CD4-positive, alpha-beta T cell treated with Interferon alpha-2 for 1 hour (primary cell): ENCODE measurements at places on chromosomes 16 and 17.

- no peak for DNase-seq
These were observed 58.2 kb upstream of the HS3ST4 start for GRCh38 chr16:25633549-25633948.

DNA sequence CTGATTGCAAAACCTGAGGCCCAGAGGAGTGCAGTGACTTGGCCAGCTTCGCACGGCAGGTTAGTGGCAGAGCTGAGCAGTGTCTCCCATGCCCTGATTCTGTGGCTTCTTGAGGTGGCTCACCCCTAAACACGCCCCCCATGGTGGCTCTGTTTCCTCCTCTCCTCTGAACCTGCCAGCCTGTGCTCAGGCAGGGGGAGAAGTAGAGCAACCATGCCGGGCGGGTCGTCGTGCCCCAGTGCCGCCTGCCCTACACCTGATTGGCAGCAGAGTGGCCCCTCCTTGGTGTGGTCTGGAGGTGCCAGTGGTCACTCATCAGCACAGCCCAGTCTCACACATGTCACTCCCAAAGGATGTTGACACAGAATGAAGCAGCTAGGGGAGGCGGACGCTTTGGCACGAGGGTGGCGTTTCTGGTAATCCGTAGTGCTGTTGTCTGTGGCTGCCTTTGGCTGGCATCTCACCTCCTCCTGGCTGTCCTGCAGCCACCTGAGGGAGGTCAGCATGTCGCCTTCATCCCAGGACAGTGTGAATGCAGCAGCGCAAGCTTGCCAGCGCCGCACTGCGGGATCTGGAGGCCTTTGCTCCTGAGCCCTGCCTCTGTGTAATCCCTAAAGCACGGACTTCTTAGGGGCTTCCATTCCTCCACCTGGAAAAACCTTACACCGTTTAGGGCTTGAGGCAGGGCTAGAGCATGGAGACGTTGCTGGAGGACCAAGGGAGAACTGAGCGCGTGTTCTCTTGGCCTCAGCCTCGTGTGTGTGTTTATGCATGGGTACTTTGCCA is 294.7 kb downstream of the SEC14L1 start:
- peak; percentile 53 for DNase-seq

DNA sequence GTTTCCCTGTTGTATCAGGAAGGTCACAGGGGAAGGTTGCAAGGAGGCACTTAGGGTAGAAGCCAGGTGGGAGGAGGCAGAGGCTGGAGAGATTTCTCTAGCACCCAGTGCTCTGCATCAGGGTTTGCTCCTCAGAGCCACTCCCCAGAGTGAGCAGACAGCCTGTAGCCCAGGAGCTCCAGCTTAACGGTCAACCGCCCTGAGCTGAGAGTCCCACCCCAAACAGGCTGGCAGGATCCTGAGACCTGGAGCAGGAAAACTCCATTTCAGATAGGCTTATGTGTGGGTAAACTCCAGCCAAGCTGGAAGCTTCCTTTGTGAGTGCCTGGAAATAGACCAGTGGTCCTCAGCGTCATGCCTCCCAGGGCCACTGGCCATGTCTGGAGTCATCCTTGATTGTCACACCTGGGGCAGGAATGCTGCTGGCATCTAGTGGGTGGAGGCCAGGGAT is 37.9 kb downstream of the MPRIP start:
- no peak for DNase-seq

DNA sequence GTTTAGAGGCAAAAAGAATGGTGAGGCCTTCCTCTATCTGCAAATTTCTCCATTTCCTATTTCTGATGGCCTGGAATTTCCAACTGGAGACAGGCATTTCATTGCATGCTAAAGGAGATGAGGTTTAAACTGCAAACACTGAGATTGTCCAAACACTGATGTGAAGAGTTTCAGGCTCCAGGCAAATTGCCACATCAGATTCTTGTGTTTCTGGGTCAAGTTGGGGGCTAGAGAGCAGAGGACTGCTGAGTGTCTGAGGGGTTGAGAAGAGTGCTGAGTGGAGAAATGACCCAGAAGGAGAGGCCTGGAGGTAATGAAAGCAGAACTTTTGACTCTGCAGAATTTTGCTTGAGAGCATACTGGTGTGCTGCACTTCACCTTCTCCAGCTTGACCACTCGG is 216.7 kb upstream of the MPHOSPH6 start:
- DNase-seq, result no peak

DNA sequence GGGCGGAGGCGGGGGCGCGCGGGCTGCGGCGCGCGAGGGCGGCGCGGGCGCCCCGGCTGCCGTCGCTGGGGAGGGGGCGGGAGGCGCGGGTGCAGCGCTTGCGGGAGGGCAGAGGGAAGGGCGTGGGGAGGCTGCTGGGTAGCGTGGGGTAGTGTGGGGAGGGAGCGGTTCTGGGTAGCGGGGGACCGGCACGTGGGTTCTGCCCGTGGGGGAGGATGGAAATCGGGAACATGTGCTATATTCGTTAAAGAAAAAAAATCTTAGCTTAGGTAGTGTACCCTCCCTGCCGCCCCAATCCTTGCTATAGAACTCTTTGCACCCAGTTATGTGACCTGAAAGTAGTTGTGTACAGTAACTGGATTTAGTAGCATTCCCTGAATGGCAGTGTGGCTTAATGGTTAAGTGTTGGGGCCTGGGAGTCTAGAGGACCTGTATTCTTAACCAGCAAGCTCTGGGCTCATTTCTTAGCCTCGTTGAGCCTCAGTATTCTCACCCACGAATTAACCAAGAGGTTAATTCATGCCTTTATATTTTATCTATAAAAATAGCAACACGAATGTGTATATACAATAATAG is 646 bp downstream of the RABEP1 start:
- DNase-seq, result no peak

DNA sequence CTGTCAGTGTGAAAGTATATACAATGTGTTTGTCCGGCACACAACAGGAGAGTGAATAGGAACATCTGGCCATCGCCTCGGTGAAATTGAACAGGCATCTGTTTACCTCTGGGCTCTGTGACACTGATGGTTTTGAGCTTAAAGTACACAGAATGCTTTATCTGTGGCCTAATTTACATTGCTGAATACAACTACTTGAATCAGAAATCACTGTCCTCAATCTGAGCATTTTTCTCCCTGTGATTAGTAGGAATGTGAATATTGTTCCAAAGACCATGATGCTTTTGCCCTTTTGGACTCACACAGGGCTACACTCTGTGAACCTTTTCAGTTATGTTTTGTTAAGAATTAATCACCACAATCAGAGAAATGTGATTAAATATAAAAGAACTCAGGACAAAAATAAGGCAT is 323.0 kb upstream of the TBX2 start:
- DNase-seq, result no peak

- no peak for DNase-seq
These were observed 60.3 kb upstream of the FBXO47 start for GRCh38 chr17:39027455-39028035.

DNA sequence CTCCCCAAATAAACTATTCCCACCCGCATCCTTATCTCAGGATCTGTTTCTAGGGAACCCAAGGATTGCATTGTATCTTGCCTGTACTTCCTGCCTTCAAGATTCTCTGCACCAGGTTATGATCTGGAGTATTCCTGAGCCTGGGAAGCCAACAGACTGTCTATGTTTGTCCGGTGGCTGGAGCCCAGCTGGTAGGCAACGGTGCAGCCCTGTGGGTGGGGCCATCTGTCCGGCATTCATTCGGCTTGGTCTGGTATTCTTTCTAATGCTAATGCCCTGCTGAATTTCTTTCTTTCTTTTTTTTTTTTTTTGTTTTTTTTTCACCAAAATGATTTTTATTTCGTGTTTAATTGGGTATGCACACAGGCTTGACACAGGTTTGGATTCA is 20.7 kb upstream of the TVP23A start:
- no peak for DNase-seq

- DNase-seq, result no peak
These were observed 3.0 kb upstream of the BCAR1 start for GRCh38 chr16:75254359-75254837.

DNA sequence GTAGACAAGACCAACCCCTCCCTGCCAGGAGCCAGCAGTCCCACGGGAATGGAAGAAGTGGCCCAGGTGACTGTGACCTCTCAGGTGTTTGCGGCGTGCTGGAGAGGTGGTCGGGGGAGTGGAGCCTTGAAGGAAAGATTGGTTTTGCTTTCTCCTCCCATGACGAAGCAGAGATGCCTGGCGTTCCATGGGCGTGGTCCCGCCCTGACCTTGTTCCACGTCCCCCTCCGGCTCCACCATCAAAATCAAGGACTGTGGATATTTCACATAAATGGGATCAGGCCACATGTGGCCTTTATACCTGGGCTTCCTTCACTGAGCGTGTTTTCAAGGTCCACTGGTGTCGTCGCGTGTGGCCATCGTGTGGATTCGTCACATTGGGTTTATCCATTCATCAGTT is 270.6 kb upstream of the TNRC6C start:
- DNase-seq, result no peak

GRCh38 chr16:25030420-25031131 is 15.4 kb upstream of the ARHGAP17 start:
- peak; percentile 44 for DNase-seq

DNA sequence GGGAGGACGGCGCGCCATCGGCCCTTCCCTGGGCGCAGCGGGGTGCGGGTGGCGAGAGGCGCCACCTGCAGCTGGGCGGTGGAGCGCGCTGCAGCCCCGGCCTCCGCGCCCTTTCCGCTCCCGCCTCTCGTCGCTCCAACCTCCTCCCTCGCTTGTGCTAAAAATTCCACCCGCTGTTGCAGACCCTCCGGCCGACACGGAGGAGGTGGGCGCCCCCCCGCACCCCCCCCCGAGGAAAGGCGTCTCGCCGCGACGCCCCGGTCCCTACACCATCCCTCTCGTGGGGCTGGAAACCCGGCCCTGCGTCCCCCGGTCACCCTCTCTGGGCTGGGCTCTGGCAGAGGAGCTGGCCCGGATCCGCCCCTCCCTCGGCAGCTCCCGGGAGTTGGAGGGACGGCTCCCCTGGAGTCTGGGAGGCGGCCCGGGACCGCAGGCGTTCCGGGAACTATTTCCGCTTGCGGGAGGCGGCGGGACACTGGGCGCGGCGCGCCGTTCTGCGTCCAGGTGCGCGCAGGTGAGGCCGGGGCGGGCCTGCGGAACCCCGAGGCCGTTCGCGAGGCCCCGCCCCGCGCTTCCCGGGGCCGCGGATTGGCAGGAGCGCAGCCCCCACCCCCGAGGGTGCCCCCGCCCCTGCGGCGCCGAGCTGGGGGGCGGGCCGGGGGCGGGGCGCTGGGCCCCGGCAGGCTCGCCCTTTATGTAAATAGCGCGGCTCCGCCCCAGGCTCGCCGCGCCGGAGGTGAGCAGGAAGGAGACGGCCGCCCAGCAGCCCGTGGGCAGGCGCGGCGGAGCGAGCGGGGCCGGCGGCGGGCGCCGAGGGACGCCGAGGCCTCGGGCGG is at the start of gene LLGL2:
Gene LLGL2, plus strand, starts transcription at position 728 of the 836 bp plus-strand sequence. CDS start 17,730 bp downstream, outside the sequence.
- peak; percentile 92 for DNase-seq

GRCh38 chr16:57383276-57384247 is 11.3 kb downstream of the CX3CL1 start:
- no peak for DNase-seq

DNA sequence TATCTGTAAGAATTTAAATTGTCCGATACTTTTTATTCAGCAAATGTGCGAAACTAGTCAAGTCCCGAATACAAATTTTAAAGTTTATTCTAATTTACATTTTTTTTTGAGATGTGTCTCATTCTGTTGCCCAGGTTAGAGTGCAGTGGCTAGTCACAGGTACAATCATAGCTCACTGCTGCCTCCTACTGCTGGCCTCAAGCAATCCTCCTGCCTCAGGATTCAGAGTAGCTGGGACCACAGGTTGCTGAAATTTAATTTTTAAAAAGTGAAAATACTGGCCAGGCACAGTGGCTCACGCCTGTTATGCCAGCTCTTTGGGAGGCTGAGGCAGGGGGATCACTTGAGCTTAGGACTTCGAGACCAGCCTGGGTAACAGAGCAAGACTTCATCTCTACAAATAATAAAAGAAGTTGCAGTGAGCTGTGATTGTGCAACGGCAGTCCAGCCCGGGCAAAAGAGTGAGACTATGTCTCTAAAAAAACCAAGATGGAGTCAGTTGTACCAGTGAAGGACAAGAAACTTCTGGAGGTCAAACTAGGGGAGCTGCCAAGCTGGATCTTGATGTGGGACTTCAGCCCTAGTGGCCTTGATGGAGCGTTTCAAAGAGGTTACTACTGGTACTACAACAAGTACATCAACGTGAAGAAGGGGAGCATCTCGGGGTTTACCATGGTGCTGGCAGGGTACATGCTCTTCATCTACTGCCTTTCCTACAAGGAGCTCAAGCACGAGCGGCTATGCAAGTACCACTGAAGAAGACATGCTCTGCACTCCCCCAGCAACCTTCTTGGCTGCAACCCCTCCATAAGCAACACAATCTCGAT is 5.6 kb downstream of the POLG2 start:
- DNase-seq, result peak; percentile 72

DNA sequence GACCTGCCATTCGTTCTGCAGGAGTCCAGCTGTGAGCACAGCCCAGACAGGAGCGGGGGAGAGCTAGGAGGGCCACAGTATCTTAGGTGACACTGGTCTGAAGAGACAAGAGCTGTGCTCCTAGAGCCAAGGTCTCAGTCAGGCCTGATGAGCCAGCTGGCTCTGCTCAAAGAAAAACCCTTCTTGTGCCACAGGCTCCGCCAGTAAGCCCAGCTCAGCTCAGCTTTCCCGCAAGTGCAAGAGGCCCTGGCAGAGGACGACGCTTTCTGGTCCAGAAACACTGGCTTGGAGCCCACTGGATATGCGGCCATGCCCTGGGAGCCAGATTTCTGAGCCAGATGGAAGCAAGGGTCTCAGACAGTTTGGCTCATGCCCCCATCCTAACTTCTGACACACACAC is 23.9 kb downstream of the PEMT start:
- no peak for DNase-seq

GRCh38 chr17:19495828-19496528 is 37.7 kb upstream of the SLC47A1 start:
- DNase-seq, result no peak

DNA sequence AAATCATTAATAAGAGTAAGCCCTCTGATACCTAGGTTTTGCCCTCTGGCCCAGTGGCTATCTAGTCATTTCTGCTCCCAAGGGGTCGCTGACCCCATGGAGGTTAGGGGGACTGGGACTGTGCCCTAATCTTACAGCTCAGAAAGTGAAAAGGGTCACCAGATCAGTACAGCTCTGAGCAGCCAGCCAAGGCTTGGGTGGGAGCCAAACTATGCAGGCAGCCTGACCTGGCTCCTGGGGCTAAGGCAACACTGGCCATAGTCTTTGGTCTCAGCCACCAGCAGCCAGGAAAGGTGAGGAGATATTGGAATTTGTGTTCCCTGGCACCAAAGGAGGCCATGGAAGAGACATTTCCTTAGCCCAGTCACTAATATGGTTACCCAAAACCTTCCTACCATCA is 67.6 kb downstream of the ASIC2 start:
- DNase-seq, result no peak

- DNase-seq, result no peak
These were observed 343.2 kb upstream of the MAF start for GRCh38 chr16:79943736-79944135.

- DNase-seq, result no peak
These were observed 1.1 kb downstream of the MAPK3 start for GRCh38 chr16:30121741-30122571.

GRCh38 chr16:49857423-49858181 is 1.7 kb upstream of the ZNF423 start:
- peak; percentile 27 for DNase-seq

DNA sequence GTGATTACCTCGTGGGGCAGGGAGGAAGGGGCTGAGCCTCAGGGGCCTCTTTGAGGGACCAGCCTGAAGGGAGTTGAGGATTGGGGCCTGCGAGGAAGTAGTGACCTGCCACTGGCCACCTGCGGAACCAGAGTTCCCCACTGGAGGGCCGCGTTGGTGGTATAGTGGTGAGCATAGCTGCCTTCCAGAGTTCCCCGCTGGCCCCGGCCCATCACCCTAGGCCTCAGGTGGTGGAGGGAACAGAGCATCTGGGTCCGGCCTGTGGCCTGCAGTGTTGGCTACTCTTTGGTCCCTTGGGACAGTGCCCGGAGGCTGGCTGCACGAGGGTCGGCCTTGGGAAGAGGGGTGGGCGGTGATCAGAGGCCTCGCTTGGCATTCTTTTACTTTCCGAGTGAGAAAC is 20.5 kb downstream of the MGAT5B start:
- DNase-seq, result no peak
